ENCODE measurements at places on chromosomes 12 and 14. TPM values are rescaled to one million over a fixed set of nuclear protein-coding genes. Genes with fewer than 3 reads are reported as not detected.
A peak's percentile ranks its signal among the peaks of the same experiment; 100 is the strongest.

DNA sequence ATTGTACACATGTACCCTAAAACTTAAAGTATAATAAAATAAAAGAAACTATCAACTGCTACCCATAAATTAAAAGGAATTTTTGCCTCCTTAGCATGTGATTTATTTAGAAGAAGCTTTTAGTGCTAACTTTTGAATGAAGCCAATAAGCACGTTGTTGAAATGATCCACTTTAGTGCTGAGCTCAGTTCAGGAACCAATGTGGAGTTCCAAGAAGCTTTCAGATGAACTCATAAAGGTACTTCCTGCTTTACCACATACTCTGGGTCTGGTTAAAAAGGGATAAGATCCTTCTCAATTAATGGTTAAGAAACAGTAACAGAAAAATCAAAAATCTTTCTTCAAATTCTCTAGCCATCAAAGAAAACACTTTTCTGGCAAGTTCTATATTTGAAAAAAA is 39.4 kb downstream of the TMTC1 start:
- H3K4me1 ChIP-seq: no peaks in the 10 kb centered on the region
- no peaks in the 10 kb centered on the region for H3K27me3 ChIP-seq
- no peak overlapping the region for H3K4me3 ChIP-seq
- no peak overlapping the region for H3K27ac ChIP-seq

DNA sequence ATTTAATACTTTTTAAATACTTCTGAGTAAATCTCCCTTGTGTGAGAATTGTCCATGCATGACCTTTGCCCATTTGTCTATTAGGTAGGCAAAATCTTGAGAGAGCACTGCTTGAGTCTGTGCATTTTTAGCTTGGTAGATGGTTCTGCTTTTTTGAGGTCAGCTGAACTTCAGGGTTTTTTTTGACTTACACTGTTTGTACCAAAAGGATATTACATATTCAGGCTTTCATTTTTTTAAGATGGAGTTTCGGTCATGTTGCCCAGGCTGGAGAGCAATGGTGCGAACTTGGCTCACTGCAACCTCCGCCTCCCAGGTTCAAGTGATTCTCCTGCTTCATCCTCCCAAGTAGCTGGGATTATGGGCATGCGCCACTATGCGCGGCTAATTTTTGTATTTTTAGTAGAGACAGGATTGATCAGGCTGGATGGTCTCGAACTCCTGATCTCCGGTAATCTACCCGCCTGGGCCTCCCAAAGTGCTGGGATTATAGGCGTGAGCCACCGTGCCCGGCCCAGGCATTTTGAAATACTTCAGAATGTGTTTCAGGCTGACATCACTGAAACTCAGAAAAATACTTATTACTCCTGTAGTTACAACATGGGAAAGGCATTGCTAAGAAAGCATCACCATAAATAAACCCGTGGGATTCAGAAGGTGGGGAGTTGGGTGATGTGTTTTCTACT is 11.1 kb downstream of the RASSF3 start:
- H3K27me3 ChIP-seq: no peaks in the 10 kb centered on the region
- peaks cover 50% of the 10 kb centered on the region for H3K4me1 ChIP-seq
- H3K4me3 ChIP-seq: no peak overlapping the region
- H3K27ac ChIP-seq: peak overlapping the region; percentile 58

DNA sequence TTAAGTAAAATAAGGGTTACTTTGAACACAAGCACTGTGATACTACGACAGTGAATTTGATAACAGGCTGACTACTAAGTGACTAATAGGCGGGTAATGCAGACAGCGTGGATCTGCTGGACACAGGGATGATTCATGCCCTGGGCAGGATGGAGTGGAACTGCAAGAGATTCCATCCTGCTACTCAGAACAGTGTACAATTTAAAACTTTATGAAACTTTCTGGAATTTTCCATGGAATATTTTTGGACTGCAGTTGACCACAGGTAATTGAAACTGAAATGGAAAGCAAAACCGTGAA is 46.0 kb downstream of the YEATS4 start:
- H3K36me3 ChIP-seq: no peaks in the 10 kb centered on the region
- no peaks in the 10 kb centered on the region for H3K4me1 ChIP-seq
- no peaks in the 10 kb centered on the region for H3K27me3 ChIP-seq
- H3K27ac ChIP-seq: no peak overlapping the region
- H3K4me3 ChIP-seq: no peak overlapping the region

The PROX2 gene
- 5.7 TPM for total RNA-seq

The LUM gene
- total RNA-seq: not detected

- DNase-seq: peak; percentile 61
- peaks cover 10% of the 10 kb centered on the region for H3K4me1 ChIP-seq
- peaks cover 5% of the 10 kb centered on the region for H3K36me3 ChIP-seq
- no peaks in the 10 kb centered on the region for H3K27me3 ChIP-seq
- H3K27ac ChIP-seq: peak overlapping the region; percentile 51
These were observed 18.5 kb downstream of the PPP2R5E start for GRCh38 chr14:63524537-63525155.

GRCh38 chr14:31263485-31264133 is 56.0 kb upstream of the HECTD1 start:
- H3K4me3 ChIP-seq: no peak overlapping the region
- H3K4me1 ChIP-seq: no peaks in the 10 kb centered on the region
- no peak for DNase-seq
- no peaks in the 10 kb centered on the region for H3K36me3 ChIP-seq

The ITGB7 gene
- 439 TPM for total RNA-seq

DNA sequence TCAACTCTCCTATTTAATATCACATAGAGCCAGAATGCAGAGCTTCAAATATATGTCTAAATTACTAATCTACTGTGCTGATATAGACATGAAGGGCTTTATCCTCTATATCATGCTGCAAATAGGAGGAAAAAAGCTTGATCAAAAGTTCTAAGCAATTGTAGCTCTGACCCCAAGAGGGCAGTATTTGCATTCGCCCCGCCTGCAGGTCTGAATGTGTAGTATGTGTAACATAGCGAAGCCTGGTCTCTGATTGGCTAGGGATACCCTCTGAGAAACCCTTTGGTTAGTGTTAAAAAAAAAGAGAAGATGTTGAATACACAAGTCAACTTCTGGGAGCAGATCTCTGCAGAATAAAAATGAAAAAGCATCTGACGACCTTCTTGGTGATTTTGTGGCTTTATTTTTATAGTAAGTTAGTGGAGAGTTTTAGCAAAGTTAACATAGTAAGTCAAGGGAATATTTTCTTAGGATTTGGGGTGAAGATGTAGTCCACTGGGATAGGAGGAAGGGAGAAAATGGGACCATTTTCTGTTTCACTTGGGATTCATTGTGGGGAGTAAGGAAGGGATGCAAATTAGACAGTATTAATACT is 151.6 kb upstream of the OR4E1 start:
- H3K27ac ChIP-seq: no peak overlapping the region
- DNase-seq: no peak
- peaks cover 11% of the 10 kb centered on the region for H3K27me3 ChIP-seq
- no peaks in the 10 kb centered on the region for H3K4me1 ChIP-seq
- no peaks in the 10 kb centered on the region for H3K36me3 ChIP-seq

- no peak for DNase-seq
- H3K36me3 ChIP-seq: no peaks in the 10 kb centered on the region
- no peaks in the 10 kb centered on the region for H3K27me3 ChIP-seq
- no peak overlapping the region for H3K27ac ChIP-seq
- no peak overlapping the region for H3K4me3 ChIP-seq
These were observed 2.8 kb downstream of the SLC25A47 start for GRCh38 chr14:100325958-100326357.

- no peaks in the 10 kb centered on the region for H3K36me3 ChIP-seq
- H3K4me1 ChIP-seq: peaks cover 14% of the 10 kb centered on the region
- H3K4me3 ChIP-seq: no peak overlapping the region
- no peak for DNase-seq
These were observed 1.7 kb downstream of the CDC42BPB start for GRCh38 chr14:103055695-103056094.

GRCh38 chr14:59964251-59965007 is 44.5 kb downstream of the LRRC9 start:
- peaks cover 4% of the 10 kb centered on the region for H3K4me1 ChIP-seq
- no peaks in the 10 kb centered on the region for H3K27me3 ChIP-seq
- H3K4me3 ChIP-seq: peak overlapping the region; percentile 53
- no peak for DNase-seq

- peaks cover 10% of the 10 kb centered on the region for H3K27me3 ChIP-seq
- no peaks in the 10 kb centered on the region for H3K36me3 ChIP-seq
- no peak overlapping the region for H3K27ac ChIP-seq
These were observed 606 bp downstream of the PRIMA1 start for GRCh38 chr14:93787465-93788292.

GRCh38 chr14:99322731-99323599 is 51.0 kb upstream of the BCL11B start:
- no peak for DNase-seq
- H3K4me3 ChIP-seq: no peak overlapping the region
- H3K4me1 ChIP-seq: peaks cover 38% of the 10 kb centered on the region
- H3K27ac ChIP-seq: no peak overlapping the region

DNA sequence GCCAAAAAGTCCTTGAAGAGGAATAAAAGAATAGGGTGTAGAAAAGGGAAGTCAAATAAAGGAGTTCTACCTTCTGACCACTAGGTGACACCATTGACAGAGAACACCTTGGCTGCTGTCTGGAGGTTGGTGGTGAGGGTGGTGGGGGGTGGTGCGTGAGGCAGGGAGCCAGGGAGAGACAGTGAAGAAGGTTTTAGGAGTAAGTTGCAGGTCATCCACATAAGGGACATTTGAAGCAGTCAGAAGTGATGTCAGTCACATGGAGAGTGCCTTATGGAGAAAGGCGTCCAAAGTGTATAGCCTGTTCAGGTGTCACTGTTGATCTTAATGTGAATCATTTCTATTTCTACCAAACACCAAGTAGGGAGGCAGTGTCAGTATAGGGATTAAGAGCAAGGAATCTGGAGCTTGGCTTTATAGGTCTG is 279.3 kb upstream of the DDHD1 start:
- no peak overlapping the region for H3K4me3 ChIP-seq
- H3K4me1 ChIP-seq: no peaks in the 10 kb centered on the region
- DNase-seq: no peak
- H3K36me3 ChIP-seq: no peaks in the 10 kb centered on the region

The BICDL1 gene
- total RNA-seq: 37.1 TPM

GRCh38 chr14:41606532-41607303 is at the start of gene LRFN5:
TSS of gene LRFN5 (plus strand) at chr14:41606876.
- H3K4me1 ChIP-seq: no peaks in the 10 kb centered on the region
- H3K36me3 ChIP-seq: no peaks in the 10 kb centered on the region
- H3K27ac ChIP-seq: no peak within 1 kb of the TSS
- H3K27me3 ChIP-seq: peaks cover 30% of the 10 kb centered on the region

- H3K36me3 ChIP-seq: no peaks in the 10 kb centered on the region
- H3K27me3 ChIP-seq: no peaks in the 10 kb centered on the region
- DNase-seq: no peak
- no peak overlapping the region for H3K27ac ChIP-seq
These were observed 168.3 kb upstream of the NPAS3 start for GRCh38 chr14:32770422-32770821.

DNA sequence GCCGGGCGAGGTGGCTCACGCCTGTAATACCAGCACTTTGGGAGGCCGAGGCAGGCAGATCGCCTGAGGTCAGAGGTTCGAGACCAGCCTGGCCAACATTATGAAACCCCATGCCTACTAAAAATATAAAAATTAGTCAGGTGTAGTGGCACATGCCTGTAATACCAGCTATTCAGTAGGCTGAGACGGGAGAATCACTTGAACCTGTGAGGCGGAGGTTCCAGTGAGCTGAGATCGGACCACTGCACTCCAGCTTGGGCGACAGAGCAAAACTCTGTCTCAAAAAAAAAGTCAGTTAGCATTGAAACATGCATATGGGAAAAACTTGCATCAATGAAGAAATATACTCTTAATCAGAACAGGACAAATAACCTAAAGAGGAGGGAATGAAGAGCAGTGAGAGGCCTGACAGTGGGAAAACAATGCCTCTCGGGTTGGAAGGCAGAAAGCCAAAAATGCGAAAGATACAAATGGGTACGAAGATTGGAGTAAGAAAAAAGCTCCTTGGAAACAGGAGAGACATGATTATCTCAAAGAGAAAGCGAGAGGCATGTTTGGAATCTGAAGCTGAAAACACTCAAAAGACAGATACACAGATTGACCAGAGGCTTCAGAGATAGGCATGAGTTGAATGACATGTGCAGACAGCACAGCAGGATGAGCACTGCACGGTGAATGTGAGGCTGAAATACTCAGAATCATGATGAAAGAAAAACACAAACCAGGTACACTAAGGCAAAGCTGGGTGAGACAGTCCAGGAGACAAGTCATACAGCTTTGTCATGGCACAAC is 30.6 kb downstream of the RESF1 start:
- no peak overlapping the region for H3K27ac ChIP-seq
- no peak overlapping the region for H3K4me3 ChIP-seq
- no peaks in the 10 kb centered on the region for H3K4me1 ChIP-seq
- no peak for DNase-seq
- peaks cover 55% of the 10 kb centered on the region for H3K36me3 ChIP-seq

GRCh38 chr12:68467514-68467913 is 135.4 kb upstream of the MDM1 start:
- H3K4me3 ChIP-seq: no peak overlapping the region
- H3K27me3 ChIP-seq: no peaks in the 10 kb centered on the region
- H3K4me1 ChIP-seq: peaks cover 9% of the 10 kb centered on the region
- no peak overlapping the region for H3K27ac ChIP-seq
- no peak for DNase-seq

DNA sequence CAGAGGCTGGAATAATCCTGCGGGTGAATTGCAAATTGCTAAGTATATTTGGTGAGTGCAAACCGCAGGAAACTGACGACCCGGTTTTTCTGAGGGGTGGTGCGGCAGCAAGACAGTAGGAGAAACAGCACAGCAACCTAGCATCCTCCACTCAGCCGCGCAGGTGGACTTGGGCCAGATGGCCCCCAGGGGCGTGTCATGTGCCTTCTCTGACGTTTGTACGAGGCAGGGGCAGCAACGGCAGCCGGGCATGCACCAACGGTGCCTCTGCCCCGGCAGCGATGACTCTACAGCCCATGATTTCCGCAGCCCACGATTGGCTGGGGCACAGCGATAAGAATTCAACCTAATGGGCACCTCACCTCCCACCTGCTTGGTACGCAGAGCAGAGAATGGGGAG is 11.1 kb upstream of the CLEC2A start:
- H3K36me3 ChIP-seq: no peaks in the 10 kb centered on the region
- no peak for DNase-seq
- no peak overlapping the region for H3K4me3 ChIP-seq
- H3K27ac ChIP-seq: no peak overlapping the region
- no peaks in the 10 kb centered on the region for H3K27me3 ChIP-seq
- H3K4me1 ChIP-seq: no peaks in the 10 kb centered on the region

The FAM181A gene
- total RNA-seq: not detected

- no peaks in the 10 kb centered on the region for H3K4me1 ChIP-seq
- H3K27ac ChIP-seq: no peak overlapping the region
- no peaks in the 10 kb centered on the region for H3K27me3 ChIP-seq
- H3K36me3 ChIP-seq: no peaks in the 10 kb centered on the region
- no peak for DNase-seq
These were observed 120.9 kb downstream of the TMTC1 start for GRCh38 chr12:29662734-29663323.

- peaks cover 6% of the 10 kb centered on the region for H3K36me3 ChIP-seq
- no peak overlapping the region for H3K27ac ChIP-seq
- peaks cover 17% of the 10 kb centered on the region for H3K4me1 ChIP-seq
- H3K4me3 ChIP-seq: no peak overlapping the region
These were observed 18.3 kb downstream of the NOC4L start for GRCh38 chr12:132162508-132163031.
